Keratinocyte (primary cell): ENCODE measurements at places on chromosomes 12 and 14.

DNA sequence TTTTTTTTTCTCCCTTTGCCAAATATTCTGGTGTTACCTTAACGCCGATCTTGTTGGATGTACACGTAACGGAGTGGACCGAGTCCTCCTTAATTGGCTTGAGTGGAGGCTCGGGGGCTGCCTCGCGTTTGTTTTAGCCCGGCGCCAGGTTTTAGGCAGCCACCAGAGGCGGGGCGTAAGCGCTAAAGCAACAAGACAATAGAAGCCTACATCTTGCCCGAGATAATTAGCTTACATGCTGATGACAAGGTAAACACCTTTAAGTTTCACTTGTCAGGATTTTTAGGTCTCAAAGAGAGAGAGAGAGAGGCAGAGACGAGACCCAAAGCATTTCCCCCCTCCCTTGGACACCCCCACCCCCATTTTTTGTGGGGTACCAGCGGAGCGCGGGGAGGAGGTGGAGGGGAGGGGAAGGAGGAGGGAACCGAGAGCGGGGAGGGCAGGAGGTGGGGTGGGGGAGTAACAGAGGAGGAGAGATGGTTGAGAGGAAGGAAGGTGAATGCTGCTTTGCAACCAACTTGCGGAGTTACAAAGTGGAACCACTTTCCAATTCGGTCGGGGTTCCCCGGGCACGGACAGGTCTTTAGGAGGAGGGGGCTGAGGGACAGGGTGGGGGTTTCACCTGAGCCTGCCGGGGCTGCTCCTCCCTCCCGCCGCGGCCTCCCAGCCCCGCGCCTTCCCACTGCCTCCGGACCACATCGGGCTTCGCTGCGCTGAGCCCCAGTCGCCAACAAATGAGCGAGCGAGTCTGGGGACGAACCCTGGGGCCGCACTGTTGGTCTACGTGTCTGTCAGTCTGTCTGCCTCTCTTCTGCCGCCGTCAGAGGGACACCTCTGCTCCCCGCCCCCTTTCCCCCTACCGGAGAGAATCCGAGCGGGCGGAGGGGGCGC lies at the start of gene NKX2-1:
NKX2-1 (minus strand) TSS at position 802 of the 891 bp plus-strand sequence; CDS start at position 699, 103 bp downstream.
- H3K27ac ChIP-seq: no peak within 1 kb of the TSS
- DNase-seq: no peak
- H3K27me3 ChIP-seq: peaks cover 100% of the 10 kb centered on the region
- H3K4me3 ChIP-seq: no peak within 1 kb of the TSS

GRCh38 chr12:25438638-25439037 lies 114.4 kb downstream of the LMNTD1 start:
- DNase-seq: no peak
- no peaks in the 10 kb centered on the region for H3K36me3 ChIP-seq
- no peaks in the 10 kb centered on the region for H3K27me3 ChIP-seq
- no peak overlapping the region for H3K27ac ChIP-seq
- peaks cover 13% of the 10 kb centered on the region for H3K4me1 ChIP-seq
- no peak overlapping the region for H3K4me3 ChIP-seq

GRCh38 chr12:104219361-104219892 lies 3.8 kb downstream of the TXNRD1 start:
- H3K27ac ChIP-seq: peak overlapping the region; percentile 95
- H3K36me3 ChIP-seq: no peaks in the 10 kb centered on the region
- peak; percentile 86 for DNase-seq
- peaks cover 22% of the 10 kb centered on the region for H3K4me1 ChIP-seq

DNA sequence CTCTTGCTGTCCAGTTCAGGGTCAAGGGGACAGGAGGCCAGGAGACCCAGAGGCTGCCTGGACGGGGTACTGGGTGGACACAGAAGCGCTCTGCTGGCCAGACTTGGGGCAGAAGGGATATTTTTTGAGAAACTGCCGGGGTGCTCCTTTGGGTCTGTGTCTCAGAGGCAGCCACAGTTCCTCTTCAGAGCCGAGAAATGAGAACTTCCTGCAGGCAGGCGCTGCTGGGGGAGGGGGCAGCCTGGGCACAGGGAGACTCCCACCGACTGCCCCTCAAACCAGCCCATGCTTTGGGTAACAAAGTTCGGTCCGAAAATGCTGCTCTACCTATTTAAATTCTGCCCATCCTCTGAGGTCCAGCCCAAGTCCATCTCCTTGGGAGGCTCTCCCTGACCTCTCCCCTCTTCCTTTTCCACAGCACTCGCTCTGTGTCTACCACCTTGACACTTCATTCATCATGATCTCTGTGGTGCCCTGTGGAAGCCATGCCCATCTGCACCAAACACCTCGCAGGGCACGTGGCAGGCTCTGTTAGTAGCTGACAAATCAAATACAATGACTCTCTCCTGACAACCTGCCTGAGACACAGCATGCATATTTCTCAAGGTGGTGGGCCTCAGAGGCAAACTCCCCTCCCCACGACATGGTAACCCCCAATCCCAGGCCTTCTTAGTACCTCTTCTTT lies 16.4 kb downstream of the HDAC7 start:
- no peak overlapping the region for H3K4me3 ChIP-seq
- H3K4me1 ChIP-seq: peaks cover 5% of the 10 kb centered on the region
- H3K27me3 ChIP-seq: no peaks in the 10 kb centered on the region
- H3K36me3 ChIP-seq: peaks cover 31% of the 10 kb centered on the region

DNA sequence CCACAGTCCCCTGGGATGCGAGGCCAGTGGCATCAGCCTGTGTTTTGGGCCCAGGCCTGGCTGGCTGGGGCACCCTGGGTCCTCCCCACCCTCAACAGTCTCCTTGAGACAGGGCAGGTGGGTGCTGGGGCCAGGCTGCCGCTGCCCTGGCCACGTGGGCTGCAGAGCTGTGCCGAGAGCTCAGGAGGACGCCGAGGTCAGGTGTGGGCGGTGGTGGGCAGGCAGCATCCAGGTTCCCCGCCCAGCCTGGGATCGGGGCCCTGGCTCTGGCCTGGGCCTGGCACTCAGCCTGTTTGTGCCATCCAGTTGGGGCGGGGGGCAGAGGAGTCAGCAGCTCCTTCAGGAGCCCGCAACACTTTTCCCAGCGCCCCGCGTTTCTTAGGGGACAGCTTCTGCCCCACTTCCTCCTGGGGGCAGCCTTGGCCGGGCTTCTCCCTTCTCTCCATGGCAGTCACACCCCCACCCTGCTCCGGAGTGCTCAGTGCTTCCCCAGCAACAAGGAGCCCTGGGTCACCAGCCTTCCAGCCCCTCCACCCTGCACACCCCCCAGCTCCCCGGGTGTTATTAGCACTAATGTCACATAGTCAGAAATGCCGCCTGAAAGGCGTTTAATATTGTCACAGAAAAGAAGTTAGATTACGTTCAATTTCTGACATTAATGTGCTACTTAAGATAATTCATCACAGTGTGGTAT lies 30.8 kb downstream of the KIF26A start:
- peaks cover 10% of the 10 kb centered on the region for H3K4me1 ChIP-seq
- DNase-seq: no peak
- no peak overlapping the region for H3K27ac ChIP-seq
- H3K27me3 ChIP-seq: peaks cover 9% of the 10 kb centered on the region
- H3K4me3 ChIP-seq: no peak overlapping the region

GRCh38 chr12:22981711-22982110 lies 356.7 kb downstream of the ETNK1 start:
- peaks cover 20% of the 10 kb centered on the region for H3K4me1 ChIP-seq
- H3K27ac ChIP-seq: no peak overlapping the region
- DNase-seq: no peak
- no peaks in the 10 kb centered on the region for H3K27me3 ChIP-seq

DNA sequence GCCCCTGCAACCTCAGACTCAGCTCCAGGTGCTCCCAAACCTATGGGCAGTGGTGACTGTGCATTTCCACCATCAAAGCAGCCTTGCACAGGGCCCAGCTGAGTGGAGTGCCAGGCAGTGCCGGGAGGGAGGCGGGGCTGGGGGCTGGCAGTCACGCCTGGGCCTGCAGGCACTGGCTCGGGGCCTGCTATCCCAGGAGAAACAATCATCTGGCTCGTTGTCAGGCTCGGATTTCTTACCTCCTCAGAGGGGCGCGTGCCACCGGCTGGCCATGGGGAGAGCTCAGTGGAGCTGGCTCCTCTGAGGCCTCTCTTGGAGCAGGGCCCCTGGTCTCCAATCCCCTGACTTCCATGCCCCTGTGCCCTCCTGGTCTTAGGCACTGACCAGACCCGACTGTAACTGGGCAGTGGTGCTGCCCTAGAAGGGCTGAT lies 20.2 kb upstream of the PPP1R13B start:
- no peaks in the 10 kb centered on the region for H3K27me3 ChIP-seq
- no peak for DNase-seq
- peaks cover 39% of the 10 kb centered on the region for H3K4me1 ChIP-seq
- no peak overlapping the region for H3K4me3 ChIP-seq
- peak overlapping the region; percentile 74 for H3K27ac ChIP-seq

- no peak for DNase-seq
- no peaks in the 10 kb centered on the region for H3K27me3 ChIP-seq
- H3K4me1 ChIP-seq: no peaks in the 10 kb centered on the region
- H3K27ac ChIP-seq: no peak overlapping the region
- no peak overlapping the region for H3K4me3 ChIP-seq
- H3K36me3 ChIP-seq: peaks cover 3% of the 10 kb centered on the region
Measured at GRCh38 chr12:103757248-103757647, 83.8 kb downstream of the NT5DC3 start.

GRCh38 chr14:24422261-24422660 lies 7.2 kb downstream of the CBLN3 start:
- no peak overlapping the region for H3K4me3 ChIP-seq
- DNase-seq: no peak
- H3K4me1 ChIP-seq: peaks cover 40% of the 10 kb centered on the region
- no peaks in the 10 kb centered on the region for H3K36me3 ChIP-seq
- no peaks in the 10 kb centered on the region for H3K27me3 ChIP-seq

DNA sequence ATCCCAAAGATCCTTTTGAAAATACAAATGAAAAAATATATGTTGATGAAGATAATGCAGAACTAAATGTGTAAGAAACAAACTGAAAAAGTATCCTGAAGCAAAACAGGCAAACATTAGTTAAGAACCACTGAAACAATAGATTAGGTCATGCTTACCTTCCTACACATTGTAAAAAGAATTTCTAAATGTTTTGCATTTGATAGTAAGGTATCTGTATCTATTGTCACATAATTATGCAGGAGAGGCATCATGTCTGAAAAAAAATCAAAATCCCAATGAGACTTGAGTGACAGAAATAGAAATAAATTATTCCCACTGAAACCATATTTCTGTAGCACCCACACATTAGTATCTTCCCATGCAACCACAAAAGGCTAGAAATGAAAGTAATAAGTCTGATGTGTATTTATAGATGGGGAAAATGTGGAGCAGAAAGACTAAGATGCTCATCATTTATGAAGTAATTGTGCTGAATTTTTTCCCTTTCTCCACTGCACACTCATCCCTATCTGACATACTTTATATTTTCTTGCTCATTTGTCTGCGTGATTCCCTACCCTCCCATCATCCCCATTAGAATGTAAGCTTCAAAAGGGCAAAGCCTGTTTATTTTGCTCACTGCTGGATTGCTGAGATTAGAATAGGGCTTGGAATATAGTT lies 43.5 kb downstream of the IPO8 start:
- H3K36me3 ChIP-seq: peaks cover 3% of the 10 kb centered on the region
- H3K27ac ChIP-seq: no peak overlapping the region
- no peak overlapping the region for H3K4me3 ChIP-seq
- H3K4me1 ChIP-seq: no peaks in the 10 kb centered on the region

DNA sequence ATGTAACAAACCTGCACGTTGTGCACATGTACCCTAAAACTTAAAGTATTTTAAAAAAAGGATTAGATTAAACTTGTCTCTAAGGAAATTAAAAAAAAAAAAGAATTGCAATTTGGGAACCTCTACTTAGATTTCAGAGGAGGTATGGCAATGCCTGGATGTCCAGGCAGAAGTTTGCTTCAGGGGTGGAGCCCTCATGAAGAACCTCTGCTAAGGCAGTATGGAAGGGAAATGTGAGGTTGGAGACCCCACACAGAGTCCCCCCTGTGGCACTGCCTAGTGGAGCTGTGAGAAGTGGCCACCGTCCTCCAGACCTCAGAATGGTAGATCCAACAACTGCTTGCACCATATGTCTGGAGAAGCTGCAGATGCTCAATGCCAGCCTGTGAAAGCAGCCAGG lies 279.6 kb upstream of the CCDC196 start:
- no peaks in the 10 kb centered on the region for H3K27me3 ChIP-seq
- H3K27ac ChIP-seq: no peak overlapping the region
- H3K36me3 ChIP-seq: no peaks in the 10 kb centered on the region
- H3K4me3 ChIP-seq: no peak overlapping the region
- DNase-seq: no peak
- no peaks in the 10 kb centered on the region for H3K4me1 ChIP-seq

- DNase-seq: no peak
- no peaks in the 10 kb centered on the region for H3K27me3 ChIP-seq
Measured at GRCh38 chr14:23589606-23590005, 11.0 kb upstream of the JPH4 start.

- no peaks in the 10 kb centered on the region for H3K27me3 ChIP-seq
- no peak overlapping the region for H3K27ac ChIP-seq
- no peaks in the 10 kb centered on the region for H3K4me1 ChIP-seq
- no peaks in the 10 kb centered on the region for H3K36me3 ChIP-seq
- DNase-seq: no peak
Measured at GRCh38 chr12:118536306-118536906, 160.1 kb downstream of the SUDS3 start.

DNA sequence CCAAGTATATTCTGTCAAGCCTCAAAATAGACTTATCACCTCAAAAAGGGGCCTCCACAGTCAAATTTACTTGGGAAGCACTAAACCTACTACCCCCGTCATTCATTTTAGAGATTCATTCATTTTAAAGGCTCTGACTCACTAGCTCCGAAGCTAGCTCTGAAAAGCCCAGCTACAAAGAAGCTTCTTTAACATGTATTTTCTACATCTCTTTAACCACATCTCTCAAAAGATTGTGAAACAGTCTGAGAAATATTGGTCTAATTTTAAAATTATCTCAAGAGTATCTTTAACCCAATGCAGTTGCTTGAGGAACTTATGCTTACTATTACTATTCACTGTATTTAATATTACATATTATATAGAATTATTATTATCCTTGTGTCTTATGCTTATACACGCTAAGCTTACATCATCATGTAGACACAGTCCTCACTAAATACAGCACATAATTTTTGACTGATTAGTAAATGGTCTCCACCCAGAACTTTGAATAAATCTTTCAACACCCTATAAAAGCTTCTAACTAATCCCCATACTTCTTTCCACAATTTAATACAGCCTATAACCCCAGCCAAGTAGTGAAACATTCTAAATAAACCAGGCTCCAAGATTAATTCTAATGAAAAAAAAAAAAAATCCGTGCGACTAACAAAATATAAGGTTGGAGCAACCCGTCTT lies 7.8 kb downstream of the NT5DC3 start:
- H3K27ac ChIP-seq: no peak overlapping the region
- peaks cover 7% of the 10 kb centered on the region for H3K36me3 ChIP-seq
- H3K27me3 ChIP-seq: no peaks in the 10 kb centered on the region

- H3K4me3 ChIP-seq: no peak overlapping the region
- no peaks in the 10 kb centered on the region for H3K36me3 ChIP-seq
- DNase-seq: no peak
Measured at GRCh38 chr12:67112586-67112985, 156.6 kb upstream of the CAND1 start.
